ENCODE measurements at places on chromosomes 5 and 9. TPM values are rescaled to one million over a fixed set of nuclear protein-coding genes. Genes with fewer than 3 reads are reported as not detected.

The IFNA13 gene
- not detected for total RNA-seq

DNA sequence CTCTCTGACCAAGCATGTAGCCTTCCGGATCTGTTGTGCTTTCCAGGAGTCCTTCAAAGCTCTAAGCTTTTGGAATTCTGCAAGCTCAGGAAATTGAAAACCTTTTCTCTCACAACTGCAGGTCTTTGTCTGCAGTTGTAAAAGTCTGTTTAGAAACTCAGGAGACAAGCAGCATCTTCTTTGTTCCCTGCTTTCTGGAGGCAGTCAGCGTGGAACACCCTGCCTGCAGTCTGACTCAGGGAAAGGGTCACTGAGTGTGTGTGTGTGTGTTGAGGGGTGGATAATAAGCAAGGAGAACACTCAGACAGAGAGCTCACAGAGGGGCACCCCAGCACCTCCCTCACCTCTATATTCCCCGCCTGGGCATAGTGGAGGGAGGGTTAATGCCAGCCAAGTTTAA, 29.1 kb downstream of the KCNIP1 start:
- H3K27me3 ChIP-seq, result no peaks in the 10 kb centered on the region
- no peaks in the 10 kb centered on the region for H3K36me3 ChIP-seq
- H3K4me1 ChIP-seq, result peaks cover 17% of the 10 kb centered on the region
- no peak overlapping the region for H3K4me3 ChIP-seq
- no peak for DNase-seq

- H3K27ac ChIP-seq, result no peak overlapping the region
- H3K4me3 ChIP-seq, result no peak overlapping the region
- H3K4me1 ChIP-seq, result no peaks in the 10 kb centered on the region
These were observed 32.9 kb upstream of the CEP72 start for GRCh38 chr5:579211-579610.

DNA sequence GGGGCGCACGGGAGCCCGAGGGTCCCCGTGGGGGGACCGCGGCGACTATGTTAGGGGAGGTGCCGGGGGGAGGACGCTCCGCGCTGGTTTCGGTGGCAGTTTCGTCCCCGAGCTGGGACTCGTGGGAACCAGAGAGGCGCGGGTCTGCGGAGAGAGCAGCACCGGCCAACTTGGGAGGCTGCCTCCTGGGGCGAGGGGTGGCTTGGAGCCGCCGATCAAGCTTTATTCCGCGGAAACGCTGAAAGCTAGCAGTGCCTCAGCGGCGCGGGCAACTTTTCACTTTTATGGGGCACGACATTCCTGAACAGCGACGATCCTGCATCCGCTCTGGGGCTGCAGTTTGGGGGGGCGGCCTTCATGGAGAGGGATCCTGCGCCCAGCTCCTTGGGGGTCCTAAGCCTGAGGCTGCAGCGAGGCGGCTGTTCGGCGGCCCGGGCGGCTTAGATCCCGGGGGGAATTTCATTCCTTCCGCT, 369 bp downstream of the OCLN start:
- no peaks in the 10 kb centered on the region for H3K27me3 ChIP-seq
- no peaks in the 10 kb centered on the region for H3K36me3 ChIP-seq
- peaks cover 6% of the 10 kb centered on the region for H3K4me1 ChIP-seq
- no peak overlapping the region for H3K27ac ChIP-seq
- 0 out of 2 replicates have a peak overlapping the region, but pooled peaks have one; percentile 57 for H3K4me3 ChIP-seq
